CD4-positive, alpha-beta T cell treated with Interleukin-12 subunit alpha and Interleukin-12 subunit beta, for 1 hour (primary cell): ENCODE measurements at places on chromosomes 12 and 14.

DNA sequence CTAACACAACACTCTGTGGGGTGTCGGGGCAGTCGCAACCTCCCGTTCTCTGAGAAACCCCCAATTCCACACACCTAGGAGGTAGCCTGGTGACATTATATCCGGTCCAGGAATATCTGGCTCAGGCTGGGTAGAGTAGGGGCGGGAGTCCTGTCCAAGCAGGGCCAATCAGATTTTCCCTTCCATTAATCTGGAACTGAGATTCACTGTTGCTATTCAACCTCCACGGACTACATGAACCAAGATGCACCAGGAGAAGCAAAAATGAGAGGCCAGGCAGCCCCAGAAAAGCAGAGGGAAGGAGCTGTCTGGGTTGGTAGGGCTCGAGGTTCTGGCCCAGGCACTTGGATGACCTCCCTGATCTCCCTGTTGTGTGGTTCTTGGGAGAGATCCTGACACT lies 51.0 kb downstream of the NINJ2 start:
- DNase-seq = no peak

DNA sequence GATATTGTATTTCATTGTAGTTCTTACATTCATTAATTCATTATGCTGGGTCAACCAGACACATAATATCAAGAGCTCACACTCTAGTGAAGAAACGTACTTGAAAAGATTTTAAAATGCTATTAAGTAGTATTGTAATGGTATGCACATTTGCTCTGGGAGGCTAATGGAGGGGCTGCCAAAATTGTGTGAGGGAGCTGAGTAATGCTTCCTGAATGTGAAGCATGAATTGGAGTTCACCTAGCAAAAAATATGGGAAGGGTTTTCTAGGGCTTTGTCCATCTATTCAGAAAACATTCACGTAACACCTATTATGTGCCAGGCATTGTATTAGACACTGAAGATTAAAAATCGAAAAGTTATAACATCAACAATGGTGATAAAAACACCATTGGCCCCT lies 403.8 kb upstream of the PDE3A start:
- DNase-seq = no peak

DNA sequence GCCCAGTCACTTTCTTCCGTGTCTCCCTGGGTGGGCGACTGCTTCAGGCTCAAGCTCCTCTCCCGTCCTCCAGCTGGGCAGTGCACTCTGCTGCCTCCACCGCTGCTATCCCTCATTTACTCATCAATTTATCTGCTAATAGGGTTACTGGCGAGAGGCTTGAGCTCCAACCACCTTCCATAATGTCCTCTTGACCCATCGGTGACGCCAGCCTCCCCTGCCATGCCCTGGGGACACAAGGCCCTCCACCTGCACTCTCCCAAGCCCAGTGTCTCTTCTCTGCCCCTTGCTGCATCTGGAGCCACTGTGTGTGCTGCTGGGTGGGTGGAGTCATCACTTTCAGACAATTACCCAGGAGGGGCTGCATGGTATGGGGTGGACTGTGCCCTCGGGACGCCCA lies 78.5 kb downstream of the TMEM132D start:
- no peak for DNase-seq

GRCh38 chr14:78863143-78863542 lies 693.0 kb downstream of the NRXN3 start:
- no peak for DNase-seq

- DNase-seq = no peak
These were observed 84.5 kb upstream of the PDZRN4 start for GRCh38 chr12:41103614-41104013.

GRCh38 chr12:15636060-15636890 lies 152.9 kb downstream of the EPS8 start:
- no peak for DNase-seq

- no peak for DNase-seq
These were observed 28.6 kb downstream of the KCNA5 start for GRCh38 chr12:5072311-5072710.

GRCh38 chr14:83163016-83163415 lies 1629.4 kb upstream of the SEL1L start:
- no peak for DNase-seq

DNA sequence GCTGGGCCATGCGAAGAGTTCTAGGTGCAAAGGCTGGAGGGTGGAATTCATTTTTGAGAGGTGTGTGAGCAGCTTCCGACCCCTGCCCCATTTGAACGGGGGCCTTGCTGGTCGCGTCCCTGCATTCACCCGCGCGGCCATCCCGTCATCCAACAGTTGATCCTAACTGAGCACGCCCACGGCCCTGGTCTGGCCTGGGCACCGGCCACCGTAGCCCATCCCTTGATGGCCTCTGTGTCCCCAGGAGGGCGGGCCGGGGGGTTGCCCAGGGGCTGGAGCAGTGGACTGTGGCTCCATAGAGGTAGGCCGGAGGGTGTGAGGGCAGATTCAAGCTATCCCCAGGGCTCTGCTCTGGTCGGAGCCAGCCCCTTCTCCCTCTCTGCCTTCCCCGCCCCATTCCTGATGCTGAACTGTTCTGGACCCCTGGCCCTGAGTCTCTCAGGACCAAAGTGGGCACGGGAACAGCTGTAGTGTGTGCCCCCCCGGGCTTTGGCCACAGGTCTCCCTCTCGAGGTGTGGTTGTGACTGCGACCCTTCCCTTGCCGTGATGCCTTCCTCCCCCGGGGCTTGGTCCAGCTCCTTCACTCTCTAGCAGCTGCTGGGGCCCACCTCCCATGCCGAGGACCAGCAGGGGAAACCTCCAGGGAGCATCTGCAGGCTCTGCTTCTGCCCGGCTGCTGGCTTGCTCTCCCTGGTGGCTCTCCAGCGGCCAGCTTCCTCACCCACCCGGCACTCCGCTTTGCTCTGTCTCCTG lies 9.1 kb downstream of the MEG3 start:
- DNase-seq = no peak

DNA sequence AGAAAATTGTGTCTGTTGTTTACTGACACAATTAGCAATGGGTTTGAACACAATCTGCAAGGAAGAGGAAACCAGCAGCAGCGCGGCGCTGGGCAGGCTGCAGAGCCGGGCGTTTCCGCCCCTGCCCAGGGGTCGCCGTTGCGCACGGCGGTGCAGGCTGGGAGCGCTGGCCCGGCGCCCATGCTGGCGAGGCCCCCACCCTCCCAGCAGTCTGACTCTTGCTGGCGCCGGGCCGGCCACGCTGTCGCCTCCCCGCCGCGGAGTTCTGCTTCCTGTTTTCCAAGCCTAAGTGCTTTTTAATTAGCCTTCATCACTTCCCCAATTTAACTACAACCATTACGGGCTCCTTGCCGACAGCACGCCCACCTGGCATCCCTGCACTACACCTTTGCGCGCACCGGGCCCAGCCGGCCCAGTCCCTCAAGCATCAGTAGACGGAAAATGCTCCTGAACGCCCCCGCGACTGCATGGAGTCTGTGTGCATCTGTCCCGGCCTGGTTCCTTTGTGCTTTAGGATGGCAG lies 212.1 kb downstream of the GXYLT1 start:
- peak; percentile 5 for DNase-seq

DNA sequence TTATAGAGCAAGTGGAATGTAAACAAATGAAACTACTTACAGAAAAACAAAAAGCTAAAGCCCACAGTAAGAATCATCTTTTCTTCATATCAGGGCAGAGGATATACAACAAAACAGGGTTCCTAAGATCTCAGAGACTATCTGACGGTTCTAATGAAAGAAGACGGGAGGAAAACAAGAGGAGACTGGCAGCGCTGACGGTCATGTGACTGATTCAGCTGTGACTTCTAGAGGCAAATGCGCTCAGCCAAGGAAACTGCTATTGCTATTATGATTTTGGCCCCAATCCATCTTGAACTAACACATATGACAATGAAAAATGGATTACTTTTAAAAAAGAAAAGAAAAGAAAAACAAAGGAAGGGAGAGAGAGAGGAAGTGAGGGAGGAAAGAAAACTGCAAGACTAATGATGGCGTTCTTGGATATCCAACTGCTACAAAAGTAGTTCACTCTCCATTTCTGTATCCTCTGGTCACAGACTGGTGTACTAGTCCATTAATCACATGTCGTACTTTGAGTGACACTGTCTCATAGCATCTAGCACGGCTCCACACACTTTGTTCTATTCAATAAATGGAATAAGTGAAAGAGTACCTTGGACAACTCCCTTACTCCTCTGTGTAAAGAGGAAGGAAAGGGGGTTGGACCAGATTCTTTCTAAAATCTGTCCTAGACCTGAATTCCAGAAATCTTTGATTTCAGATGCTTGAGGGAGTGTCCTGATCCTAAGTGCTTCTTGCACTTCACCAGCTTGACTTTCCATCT lies 119.3 kb downstream of the DAD1 start:
- DNase-seq = no peak

DNA sequence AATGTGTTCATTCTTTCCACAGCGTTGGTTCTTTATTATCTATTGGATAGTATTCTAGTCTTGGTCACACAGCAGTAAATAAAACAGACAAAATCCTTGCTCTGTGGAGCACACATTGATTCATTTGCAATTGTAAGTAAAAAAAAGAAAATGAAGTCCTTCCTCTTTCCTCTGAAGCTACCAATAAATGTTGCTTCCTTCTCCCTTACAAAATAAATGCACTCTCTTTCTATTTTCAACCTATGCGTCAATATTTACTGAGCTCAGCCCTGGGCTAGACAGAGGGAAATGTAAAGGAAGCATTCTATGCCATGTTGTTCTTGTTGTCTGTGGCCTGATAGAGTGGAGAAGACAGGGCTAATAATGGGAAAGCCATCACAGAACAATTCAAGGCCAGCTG lies 2.9 kb downstream of the ABHD12B start:
- no peak for DNase-seq

- DNase-seq = no peak
These were observed 1.9 kb downstream of the ASCL1 start for GRCh38 chr12:102959391-102959790.

GRCh38 chr12:87518036-87518435 lies 511.2 kb downstream of the C12orf50 start:
- no peak for DNase-seq

- peak; percentile 28 for DNase-seq
These were observed 217.4 kb downstream of the SLC41A2 start for GRCh38 chr12:104740668-104741067.

- no peak for DNase-seq
These were observed at the start of gene NPC2 for GRCh38 chr14:74492776-74493342. Gene NPC2, minus strand, starts transcription at chr14:74493305. Its CDS starts 31 bp downstream, at chr14:74493274.

DNA sequence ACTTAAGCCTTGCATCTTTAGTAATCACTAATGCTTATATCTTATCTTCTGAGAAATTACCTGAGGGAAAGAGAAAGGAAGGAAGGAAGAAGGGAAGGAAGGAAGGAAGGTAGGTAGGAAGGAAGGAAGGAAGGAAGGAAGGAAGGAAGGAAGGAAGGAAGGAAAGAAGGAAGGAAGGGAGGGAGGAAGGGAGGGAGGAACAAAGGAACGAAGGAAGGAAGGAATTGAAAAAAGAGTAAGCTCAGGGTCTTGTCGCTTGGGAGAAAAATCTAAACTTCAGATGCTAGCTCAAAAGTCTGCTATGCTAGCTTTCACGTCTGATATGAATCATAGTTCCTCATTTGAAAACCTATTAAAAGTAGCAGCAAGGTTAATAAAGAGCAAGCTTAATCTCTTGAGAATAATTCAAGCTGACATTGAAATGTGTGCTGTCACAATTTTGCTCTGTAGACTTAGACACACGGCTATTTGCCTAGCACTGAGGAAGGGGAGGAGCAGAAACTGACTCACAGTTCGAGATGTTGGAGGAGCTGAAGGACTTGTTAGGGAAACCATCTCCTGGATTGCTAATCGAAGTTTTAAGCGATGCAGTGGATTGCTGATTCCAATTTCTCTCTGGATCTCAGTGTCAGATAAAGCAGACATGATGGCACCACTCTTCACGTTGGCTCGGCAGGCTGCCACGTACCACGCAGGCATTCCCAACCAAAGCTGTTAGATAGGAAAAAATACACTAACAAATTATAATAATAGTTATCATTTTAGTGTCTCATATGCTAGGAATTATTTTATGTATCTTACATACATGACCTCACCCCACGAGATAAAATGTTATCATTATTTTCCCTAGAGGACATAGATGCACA lies 216.7 kb downstream of the ACSS3 start:
- DNase-seq = no peak

GRCh38 chr14:56247495-56248200 lies 129.4 kb downstream of the PELI2 start:
- no peak for DNase-seq

GRCh38 chr14:68681256-68682011 lies 111.4 kb downstream of the ZFP36L1 start:
- DNase-seq = no peak

DNA sequence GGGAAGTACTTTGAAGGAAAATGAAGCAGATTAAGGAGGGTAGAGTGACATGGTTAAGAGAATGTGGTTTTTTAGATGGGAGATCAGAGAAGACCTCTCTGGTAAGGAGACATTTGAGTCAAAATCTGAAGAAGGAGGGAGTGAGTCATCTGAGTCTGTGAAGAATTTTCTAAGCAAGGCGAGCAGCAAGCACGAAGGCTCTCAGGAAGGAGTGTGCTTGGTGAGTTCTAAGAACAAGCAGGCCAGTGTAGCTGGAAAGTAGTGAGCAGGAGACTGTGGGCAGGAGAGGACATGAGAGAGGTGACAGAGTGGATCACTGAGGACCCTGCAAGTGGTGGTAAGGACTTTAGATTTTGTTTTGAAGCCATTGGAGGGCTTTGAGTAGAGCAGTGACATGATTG lies 76.3 kb upstream of the FUT8 start:
- no peak for DNase-seq

GRCh38 chr14:53174918-53175317 lies 21.8 kb upstream of the DDHD1 start:
- DNase-seq = no peak

DNA sequence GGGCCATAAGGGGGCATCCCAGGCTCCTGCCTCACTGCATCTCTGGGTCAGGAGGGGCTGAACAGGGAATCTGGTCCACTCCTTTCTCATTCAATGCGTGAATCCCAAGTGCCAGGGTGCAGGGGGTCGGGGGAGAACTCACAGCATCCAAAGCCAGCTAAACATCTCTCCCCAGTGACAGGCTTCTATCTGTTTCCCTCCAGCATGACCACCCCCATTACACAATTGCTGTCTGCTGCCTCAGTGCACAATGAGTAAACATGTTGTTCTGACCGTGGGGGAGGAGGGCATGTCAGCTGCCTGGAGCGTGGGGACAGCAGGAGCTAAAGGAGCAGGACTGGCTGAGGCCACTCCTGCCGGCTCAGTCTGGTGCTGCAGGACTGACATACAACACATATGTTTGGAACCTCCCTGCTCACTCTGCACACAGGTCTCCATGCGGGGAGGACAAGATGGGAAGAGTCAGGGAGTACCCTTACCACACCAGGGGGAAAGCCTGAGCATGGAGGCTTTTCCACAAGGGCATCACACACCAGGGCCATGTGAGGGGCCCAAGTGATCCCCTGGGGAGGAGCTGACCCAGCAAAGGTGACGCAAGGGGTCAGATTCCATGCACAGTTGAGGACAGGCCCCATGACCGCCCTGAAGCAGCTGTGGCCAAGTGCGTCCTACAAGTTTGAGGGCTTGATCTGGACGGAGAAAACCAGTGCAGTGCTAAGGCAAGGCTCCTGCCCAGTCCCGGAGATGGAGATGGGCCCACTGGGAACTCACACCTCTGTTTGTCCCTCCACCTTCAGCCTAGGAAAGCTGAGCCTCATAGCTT lies 1.4 kb downstream of the TNS2 start:
- DNase-seq = no peak
